HuH-7 (cell line): ENCODE measurements at places on chromosomes 16 and 17.

GRCh38 chr16:73616770-73617169, 568.8 kb upstream of the ZFHX3 start:
- no peak for DNase-seq

DNA sequence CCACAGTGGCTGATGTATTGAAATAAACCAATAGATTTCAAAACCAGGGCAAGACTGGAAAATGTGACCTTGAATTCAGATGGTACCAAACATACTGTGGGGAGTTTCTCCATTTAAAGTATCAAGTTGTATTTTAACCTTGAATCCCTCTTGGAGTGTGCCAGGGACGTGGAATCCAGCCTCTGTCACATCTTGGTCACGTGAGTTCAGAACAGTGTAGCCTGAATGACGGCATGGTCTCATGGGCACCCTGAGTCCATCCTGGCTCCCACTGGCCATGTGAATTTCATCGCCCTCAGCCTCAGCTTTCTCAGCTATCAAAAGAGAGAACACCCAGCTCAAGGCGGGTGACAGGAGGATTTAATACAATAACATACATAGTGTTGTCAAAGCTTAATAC, 6.8 kb downstream of the ZNF771 start:
- DNase-seq: no peak

- DNase-seq: no peak
Observed at GRCh38 chr17:57092171-57092570, 7.1 kb downstream of the AKAP1 start.

DNA sequence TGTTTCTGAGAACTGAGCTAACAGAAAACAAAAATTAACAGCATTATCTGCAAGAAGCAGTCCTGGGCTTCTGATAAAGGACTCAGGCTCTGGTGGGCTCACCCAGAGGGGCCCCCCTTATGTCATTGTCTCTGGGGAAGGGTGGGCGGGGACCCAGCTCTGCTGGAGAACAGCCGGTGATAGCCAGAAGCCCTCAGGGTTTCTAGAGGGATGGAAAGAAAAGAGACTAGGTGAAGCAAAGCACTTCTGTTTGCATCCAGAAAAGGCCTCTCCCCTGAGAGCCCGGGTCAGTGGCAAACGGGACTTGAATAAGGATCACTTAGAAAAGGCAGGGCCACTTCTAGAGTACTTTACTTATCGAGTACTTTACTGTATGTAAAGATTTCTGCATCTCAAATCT, 7.0 kb upstream of the CDC42EP4 start:
- no peak for DNase-seq

DNA sequence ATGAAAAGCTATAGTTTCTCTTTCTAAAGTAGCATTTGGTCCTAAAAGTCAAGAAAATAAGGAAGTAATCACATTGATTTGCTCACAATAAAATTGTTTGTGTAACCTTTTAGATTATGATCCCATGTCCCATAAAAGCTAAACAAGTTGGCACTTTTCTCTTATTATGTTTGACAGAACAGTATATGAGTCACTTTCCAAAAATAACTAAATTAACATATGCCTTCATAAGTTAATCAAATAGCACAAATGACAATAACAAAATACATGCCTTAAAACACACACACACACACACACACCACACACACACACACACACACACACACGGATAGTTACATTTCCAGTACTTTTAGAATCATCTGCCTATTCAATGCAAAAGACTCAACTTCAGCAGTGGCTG, 2.8 kb downstream of the MED13 start:
- no peak for DNase-seq

- DNase-seq: no peak
Observed at GRCh38 chr17:75289832-75290337, 652 bp upstream of the SLC25A19 start.

DNA sequence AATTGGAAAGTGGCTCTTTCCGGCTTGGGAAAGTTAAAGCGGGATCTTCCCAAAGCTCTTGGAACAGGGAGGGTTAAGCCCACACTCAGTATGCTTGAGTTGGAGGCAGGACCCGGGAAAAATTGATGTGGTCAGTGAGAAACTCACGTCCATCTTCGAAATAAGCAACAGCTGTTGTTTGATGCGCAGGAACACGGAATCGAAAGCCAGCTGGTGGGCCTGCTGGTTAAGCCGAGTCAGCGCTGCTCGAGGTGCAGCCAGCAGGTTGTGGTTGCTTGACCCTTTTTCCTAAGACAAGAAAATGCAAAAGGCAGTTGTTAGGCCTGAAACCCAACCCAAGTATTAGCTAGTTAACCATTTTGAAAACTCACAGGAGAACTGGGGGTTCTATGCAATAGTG, 49.4 kb downstream of the COG7 start:
- no peak for DNase-seq

- no peak for DNase-seq
Observed at GRCh38 chr16:2174396-2175131, 19.0 kb downstream of the TRAF7 start.

DNA sequence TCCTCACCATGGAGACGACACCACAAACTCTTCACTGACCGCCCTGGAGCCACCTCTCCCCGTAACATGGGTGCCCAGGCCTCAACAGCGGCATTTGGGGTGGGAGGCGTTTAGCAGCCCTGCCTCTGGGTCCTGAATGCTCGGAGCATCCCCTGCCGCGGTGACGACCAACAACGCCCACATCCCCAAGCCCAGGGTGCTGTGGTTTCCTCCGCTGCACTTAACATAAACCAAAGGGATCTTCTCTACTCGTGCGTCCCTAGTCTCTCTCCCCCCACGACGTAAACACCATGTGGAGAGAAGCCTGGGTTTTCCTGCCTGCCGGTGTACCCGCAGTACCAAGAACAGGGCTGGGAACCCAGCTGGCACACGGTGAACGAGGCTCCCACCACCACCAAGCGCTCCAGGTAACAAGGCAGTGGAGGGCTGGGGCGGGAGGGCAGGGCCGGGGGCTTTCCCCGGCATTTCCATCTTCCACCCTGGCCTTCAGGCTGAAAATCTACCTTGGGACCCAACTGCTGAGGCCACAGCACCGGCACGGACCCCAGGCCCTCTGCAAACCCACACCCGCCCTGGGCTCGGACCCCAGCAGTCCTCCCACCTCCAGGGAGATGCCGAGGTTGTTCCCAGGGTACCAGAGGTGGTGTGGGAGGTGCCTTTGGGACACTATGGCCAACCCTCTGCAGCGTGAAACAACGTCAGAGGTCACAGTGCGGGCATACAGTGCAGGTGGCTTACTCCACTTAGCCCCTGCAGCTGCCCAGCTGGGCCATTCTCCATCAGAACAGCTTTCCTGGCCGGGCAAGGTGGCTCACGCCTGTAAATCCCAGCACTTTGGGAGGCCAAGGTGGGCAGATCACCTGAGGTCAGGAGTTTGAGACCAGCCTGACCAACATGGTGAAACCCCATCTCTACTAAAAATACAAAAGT, 54.3 kb downstream of the TIMM22 start:
- DNase-seq: no peak

DNA sequence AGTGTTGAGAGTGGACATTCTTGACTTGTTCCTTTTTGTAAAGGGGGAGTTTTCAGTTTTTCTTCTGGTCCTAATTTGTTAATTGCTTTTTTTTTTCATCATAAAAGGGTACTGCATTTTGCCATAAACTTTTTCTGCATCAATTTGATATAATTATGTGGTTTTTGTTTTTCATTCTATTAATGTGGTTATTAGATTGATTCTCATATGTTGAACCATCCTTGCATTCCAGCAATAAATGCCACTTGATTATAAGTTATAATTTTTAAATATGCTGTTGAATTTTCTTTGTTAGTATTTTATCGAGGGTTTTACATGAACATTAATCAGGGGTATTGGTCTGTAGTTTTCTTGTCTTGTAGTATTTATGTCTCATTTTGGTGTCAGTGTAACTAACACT, 87.2 kb upstream of the SMIM36 start:
- no peak for DNase-seq

- no peak for DNase-seq
Observed at GRCh38 chr17:16818340-16818739, 128.3 kb downstream of the CCDC144A start.

DNA sequence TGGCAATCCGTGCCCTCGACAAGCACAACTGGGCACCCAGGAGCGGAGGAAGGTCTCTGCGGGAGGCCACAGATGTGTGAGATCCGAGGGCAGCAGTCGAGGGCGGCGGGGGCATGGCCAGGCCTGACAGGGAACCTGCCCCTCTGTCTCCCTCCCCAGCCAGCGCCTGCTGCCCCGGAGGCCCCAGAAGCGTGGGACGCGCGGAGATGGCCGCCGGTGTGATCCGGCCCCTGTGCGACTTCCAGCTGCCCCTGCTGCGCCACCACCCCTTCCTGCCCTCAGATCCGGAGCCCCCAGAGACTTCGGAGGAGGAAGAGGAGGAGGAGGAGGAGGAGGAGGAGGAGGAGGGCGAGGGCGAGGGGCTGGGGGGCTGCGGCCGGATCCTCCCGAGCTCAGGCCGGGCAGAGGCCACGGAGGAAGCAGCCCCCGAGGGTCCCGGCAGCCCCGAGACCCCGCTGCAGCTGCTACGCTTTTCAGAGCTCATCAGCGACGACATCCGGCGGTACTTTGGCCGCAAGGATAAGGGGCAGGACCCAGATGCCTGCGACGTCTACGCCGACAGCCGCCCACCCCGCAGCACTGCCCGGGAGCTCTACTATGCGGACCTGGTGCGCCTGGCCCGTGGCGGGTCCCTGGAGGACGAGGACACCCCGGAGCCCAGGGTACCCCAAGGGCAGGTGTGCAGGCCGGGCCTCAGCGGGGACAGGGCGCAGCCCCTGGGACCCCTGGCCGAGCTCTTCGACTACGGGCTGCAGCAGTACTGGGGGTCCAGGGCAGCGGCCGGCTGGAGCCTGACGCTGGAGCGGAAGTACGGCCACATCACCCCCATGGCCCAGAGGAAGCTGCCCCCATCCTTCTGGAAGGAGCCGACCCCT, 1.7 kb downstream of the PERCC1 start:
- DNase-seq: no peak

DNA sequence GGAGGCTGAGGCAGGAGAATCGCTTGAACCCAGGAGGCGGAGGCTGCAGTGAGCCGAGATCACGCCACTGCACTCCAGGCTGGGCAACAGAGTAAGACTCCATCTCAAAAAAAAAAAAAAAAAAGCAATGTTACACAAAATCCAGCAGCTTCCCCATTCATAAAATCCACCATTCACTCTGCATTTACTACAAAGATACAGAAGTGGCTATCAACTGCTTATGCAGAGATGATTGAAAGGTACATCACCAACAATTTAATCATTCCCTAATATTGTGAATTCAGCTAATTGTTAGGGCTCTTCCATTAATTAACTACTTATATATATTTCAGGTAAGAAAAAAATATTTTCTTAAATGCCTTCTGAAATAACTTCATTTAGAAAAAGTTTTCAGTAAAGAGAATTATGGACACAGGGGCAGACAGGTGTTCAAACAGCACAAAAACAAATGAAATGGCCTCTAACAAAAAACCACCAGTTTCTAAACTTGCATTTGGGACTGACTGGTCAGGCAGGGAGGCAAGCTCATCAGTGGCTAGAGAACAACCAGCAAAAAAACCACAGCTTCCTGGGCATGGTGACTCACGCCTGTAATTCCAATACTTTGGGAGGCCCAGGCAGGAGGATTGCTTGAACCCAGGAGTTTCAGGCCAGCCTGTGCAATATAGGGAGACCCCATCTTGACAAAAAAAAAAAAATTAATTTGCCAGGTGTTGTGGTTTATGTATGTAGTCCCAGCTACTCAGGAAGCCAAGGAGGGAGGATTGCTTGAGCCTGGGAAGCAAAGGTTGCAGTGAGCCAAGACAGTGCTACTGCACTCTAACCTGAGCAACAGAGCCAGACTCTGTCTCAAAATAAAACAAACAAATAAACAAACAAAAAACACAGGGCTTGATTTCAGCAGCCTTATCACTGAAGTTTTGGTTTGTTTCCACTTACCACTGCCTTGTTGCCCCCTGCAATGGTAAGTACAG, 26.3 kb downstream of the ERN1 start:
- DNase-seq: no peak

DNA sequence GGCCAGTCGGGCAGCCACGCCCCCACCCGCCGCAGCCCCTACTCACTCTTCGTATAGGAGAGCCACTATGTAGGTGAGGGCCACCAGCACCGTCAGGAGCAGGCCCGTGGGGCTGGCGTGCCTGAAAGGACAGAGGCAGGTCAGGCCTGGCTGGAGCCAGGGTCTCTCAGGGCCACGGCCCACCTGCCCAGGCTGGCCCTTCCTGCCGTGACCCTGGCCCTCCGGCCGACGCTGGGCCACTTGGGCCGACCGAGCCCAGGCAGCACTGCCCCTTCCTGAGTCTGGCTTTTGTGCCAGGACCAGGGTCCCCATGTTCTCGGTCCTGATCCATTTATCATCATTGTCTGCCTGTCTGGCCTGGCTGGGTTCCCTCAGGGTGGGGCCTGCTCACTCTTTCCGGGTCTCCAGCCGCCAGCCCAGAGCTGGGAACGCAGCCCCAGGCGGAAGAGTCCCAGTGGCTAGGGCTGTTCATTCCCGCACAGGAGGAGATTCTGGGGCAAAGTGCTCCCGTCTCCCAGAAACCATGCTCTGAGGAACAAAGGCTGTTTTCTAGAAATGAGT, 10.1 kb upstream of the RASD1 start:
- DNase-seq: no peak

DNA sequence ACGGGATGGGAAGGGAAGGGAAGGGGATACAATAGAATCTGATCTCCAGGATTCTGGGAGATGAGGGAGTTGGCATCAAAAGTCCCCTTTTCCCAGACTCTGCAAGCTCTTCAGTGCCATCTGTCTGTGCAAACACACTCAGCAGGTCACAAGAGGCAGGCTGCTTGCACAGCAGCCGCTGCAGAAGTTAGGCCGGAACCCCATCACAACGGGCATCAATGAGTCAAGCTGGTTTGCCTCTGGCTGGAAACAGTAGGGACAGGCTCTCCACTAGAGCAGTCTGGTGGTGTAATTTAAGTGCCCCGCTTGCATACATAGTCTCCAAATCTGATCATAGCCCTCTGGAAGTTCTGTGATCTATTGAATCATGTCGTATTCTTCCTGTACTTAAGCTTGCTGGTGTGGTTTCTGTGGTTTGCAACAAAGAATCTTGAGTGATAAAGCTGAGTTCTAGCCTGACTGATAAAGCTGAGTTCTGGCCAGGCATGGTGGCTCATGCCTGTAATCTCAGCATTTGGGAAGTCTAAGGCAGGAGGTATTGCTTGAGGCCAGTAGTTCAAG, 33.7 kb upstream of the KDM8 start:
- peak; percentile 28 for DNase-seq

GRCh38 chr17:64196601-64197000, 66.5 kb downstream of the TEX2 start:
- no peak for DNase-seq

DNA sequence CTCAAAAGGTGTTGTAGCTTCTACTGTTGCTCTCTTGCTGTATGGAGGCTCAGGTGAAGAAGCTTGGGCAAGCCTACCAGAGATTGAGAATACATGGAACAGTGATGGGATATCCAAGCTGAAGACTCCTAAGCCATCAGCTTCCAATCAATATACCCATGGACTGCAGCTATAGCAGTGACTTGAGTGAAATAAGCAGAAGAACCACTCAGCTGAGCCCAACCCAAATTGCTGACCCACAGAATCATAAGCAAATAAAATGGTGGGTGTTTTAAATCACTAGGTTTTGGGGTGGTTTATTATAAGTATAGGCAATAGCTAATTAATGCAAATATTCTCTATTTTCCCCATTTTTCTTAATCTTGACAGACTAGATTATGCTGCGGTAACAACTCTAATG, 147.7 kb upstream of the SALL1 start:
- DNase-seq: no peak
